ENCODE measurements at places on chromosomes 11 and 22.

- no peak for DNase-seq
Observed at GRCh38 chr11:97430877-97431276, 1041.1 kb downstream of the JRKL start.

DNA sequence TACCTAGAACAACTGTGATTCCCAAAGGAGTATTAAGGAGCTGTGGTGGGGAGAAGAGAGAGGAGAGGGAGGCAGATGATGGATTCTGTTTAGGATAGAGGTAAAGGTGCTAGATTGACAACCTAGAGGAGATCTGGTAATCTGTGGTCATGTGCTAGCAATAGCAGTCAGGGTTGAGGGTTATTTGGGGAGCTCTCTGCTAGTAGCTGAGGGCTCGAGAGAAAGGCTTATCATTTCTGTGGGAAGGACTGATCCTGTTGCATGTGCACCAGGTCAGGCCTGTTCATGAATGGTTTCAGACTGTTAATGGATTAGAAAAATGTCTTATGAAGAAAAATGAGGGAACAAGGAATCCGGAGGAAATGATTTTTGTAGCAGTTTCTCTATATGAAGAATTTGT lies 63.2 kb downstream of the MTMR3 start:
- no peak for DNase-seq

GRCh38 chr22:26849575-26849974 lies 192.2 kb downstream of the MIAT start:
- no peak for DNase-seq

DNA sequence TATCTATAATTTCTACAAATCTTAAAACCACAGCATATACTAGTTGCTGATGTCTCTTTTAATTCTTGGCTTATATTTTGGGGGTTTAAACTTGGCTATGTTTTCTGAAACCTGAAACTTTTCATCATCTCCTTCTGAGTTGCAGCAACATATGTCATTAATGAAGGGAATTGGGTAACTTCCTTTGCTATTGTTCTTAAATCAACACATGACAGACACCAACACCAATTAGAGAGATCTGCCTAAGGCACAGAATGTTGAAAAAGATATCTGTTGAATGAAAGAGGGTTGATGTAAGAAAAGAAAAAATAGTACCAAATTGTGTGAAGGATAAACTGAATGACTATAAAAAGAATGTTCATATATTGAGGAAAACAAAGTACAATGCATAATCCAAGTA lies 10.3 kb upstream of the GAS2 start:
- no peak for DNase-seq

DNA sequence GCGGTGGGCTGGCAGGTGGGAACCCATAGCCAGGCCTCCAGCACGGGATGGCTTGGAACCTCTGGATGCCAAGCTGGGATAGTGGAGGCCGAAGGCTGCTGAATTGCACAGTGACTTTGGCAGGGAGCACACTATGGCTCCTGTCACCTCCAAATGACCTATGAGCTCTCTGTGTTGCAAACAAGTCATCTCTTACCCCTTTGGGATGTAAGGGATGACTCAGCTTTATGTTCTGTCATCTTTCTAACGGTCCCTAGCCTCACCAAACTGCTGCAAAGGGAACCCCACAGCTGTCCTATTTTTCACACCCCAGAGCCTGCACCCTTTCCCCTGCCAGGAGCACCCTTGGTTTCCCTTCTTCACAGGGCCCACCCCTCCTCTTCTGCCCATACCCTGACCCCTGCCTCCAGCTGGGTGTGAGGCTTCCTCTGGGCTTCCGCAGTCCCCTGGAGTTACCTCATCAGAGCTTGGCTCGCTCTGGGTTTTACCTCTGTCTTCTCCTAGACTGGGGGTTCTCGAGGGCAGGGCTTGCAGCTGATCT lies 2.7 kb upstream of the SCUBE1 start:
- no peak for DNase-seq

- DNase-seq: no peak
Observed at GRCh38 chr11:14971865-14972580, at the start of gene CALCA. TSS of gene CALCA (minus strand) at chr11:14972351. CDS start at chr11:14971192, 1,159 bp downstream.

DNA sequence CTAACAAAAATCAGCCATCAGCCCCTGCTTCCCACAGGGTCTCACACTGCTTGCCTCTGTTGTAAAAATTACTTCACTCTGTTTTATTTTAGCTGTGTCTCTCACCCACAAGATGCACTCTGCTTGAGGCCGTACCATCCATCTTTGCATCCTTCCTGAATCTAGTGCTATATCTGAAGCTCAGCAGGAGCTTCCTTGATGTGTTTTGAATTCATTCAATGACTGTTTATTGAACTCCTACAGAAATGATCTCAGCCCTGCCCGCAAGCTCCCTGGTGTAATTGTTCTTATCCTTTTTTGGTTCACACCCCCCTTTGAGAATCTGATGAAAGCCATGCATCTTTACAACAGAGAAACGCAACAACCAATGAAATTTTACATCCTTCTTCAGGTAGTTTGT lies 310.2 kb upstream of the ZC3H12C start:
- no peak for DNase-seq

Data from LHCN-M2 (cell line).